ENCODE measurements at places on chromosomes 6 and 20.

DNA sequence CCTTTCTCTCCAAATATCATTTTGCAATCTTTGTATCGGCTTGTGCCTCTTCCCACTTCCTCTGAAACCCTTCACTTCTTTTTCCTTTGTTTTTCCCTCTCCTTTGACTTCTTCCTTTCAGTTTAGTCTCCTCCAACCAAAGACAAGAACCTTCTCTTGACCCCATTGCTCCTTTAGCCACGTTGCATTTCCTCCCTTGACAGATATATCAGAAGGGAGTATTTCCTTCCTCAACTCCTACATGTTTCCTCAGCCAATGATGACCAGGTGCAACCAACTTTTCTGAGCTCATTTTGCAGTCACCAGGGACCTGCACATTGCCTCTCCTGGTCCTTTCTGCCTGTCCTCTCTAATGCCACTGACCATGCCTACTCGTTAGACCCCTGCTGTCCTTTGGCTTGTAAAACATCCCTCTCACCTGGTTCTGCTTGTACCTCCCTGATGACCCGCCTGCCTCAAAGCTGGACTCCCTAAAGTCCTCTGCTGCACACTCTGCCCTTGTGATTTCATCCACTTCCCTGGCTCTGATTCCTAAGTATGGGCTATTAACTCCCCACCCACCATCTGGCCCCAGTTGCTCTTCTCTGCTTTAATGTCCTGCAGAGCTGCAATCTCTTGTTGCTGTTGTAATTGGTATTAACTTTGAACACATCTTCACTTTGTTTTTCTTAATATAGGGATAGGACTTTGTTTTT is 27.4 kb downstream of the SLC22A16 start:
- DNase-seq: no peak

DNA sequence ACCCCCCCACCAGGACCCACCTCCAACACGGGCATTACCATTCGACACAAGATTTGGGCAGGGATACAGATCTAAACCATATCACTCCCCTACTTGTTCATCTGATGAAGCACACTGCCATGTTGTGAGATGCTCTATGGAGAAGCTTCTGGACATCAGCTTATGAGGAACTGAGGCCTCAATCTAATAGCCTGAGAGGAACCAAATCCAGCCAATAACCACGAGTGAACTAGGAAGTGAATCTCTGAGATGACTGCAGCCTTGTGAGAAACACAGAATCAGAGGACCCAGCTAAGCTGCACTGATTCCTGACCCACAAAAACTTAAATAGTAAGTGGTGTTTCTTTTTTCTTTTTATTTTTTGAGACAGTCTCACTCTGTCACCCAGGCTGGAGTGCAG is 21.6 kb upstream of the ZBTB2 start:
- DNase-seq: peak; percentile 47

DNA sequence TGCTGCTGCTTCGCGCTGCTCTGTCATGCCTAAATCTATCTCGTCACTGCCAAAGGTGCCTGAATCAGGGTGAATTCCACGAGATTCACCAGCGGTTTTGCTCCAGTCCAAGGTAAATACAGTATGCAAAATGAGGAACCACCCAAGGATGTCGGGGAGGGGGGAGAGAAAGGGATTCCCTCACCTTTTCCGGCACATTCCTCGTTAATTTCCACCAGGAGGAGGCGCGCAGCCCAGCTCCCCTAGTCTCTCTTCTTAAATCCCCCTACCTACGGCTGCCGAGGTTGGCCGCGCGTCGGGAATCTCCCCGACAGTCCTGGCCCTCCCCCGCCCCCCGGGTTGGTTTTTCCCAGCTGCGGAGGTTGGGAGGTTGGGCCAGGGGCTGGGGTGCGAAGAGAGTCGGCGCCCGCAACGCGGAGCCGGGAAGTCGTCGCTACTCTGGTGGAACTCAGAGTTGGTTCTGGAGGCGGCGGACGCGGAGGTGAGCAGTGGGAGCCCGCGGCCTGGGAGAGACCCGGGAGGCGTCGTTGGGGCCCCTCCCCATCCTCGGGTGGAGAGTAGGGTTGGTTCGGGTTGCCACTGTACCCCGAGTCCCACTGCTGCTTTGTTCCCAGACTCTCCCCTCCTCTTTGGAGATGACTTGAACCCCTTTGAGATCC is at the start of gene TPBG:
Gene TPBG (plus strand): TSS at position 390 of the 659 bp plus-strand sequence. CDS start 1,145 bp downstream, outside the sequence.
- peak; percentile 11 for DNase-seq

- DNase-seq: no peak
Measured at GRCh38 chr20:35007413-35007812, 51.7 kb downstream of the MYH7B start.

DNA sequence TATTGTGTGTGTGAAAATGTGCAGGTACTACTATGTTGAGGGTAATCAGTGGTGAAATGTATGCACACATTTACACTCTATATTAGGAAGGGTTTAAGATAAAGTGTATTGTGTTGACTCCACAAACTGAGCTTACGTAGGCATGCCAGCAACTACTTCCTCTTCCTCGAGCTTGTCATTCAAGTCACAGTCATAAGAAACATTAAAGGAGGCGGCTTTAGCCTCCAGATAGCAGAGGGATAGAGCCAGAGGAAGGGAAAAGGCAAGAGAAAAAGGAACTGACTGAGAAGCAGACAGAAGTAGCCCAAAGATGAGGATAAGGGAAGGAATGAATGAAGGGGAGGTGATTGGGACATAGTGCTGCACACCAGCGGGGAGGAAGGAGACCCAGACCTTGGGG is 55.2 kb downstream of the SMLR1 start:
- DNase-seq: peak; percentile 6

GRCh38 chr20:50191544-50192363 is 1.1 kb downstream of the CEBPB start:
- DNase-seq: peak; percentile 36

GRCh38 chr6:138278326-138278725 is 60.0 kb upstream of the PBOV1 start:
- DNase-seq: no peak

DNA sequence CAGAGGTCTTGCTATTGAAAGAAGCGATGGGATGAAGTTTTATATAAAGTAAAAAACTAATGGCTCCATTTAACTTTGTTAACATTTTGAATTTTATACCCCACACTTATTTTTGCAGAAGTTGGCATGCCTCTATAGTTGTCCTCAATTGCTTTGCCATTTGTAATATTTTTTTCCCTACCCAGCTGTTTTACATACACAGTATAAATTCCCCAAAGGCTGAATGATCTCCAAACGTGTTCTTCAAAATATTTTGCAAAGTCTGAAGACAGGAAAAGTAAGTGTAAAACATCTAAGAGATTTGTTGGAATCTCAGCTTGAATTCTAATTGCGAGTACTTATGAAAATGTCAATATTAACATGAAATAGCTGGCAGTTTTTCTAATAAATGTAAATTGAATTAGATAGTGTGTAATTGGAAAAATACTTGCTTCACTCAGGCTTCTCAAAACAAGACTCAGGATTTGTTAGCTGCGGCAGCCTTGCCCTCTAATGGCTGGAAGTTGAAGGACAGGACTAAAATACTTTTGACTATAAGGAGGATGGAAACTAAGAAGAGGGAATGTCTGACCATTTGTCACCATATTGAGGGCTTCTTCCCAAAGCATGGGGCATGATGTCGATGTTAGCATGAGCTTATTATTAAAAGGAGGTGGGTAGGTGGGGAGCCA is 226.8 kb downstream of the UST start:
- no peak for DNase-seq

GRCh38 chr6:15588971-15589634 is 73.7 kb downstream of the DTNBP1 start:
- DNase-seq: no peak

GRCh38 chr6:97669191-97670031 is 386.4 kb upstream of the MMS22L start:
- no peak for DNase-seq
